Right lung (tissue), 10 donors: ENCODE measurements at places on chromosomes 7 and 10. TPM values are rescaled to one million over a fixed set of nuclear protein-coding genes. Genes with fewer than 3 reads are reported as not detected.

GRCh38 chr10:7432884-7433726 is 22.3 kb upstream of the SFMBT2 start:
- DNase-seq = no peak

The MAP3K8 gene
- polyA plus RNA-seq = 12.0 TPM

DNA sequence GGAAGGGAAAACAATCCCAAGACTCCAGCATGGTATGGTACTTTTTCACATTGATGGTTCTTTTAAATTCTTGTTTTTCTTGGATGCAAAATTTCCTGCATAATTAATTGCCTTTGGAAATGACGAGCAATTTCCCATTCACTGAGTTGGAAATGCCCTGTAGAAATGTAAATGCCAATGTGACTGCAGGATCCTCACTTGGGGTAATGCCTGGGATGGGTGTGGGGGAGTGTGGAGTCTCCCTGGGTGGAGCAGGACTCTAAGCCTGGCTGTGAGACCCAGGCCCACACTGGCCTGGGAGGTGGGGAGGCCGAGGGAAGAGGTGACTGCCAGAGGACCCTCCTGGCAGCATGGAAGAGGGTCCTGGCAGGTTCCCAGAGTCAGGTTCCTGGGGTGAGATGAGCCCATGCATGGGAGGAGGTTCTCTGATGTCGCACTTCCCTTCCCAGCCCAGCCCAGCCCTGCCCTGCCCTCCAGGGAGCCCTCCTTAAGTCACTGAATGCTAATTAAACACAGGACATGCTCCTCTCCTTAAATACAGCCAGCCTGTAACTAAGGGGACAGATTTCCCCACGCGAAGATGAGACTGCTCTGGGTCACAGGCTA is 157.9 kb downstream of the GFRA1 start:
- DNase-seq = no peak

The LSM5 gene
- 82.8 TPM for polyA plus RNA-seq

The ZC3HAV1 gene
- 24.0 TPM for polyA plus RNA-seq

- DNase-seq = no peak
These were observed 380.4 kb upstream of the SORCS1 start for GRCh38 chr10:107544706-107545520.

The BEND7 gene
- 19.1 TPM for polyA plus RNA-seq

The NME8 gene
- polyA plus RNA-seq = not detected

The ANKRD1 gene
- polyA plus RNA-seq = 0.78 TPM

The SEC31B gene
- 26.5 TPM for polyA plus RNA-seq

- DNase-seq = no peak
These were observed 118.9 kb downstream of the PRPF18 start for GRCh38 chr10:13705526-13706174.

- DNase-seq = no peak
These were observed 12.3 kb upstream of the SNX10 start for GRCh38 chr7:26279405-26279804.

The AKR1C8 gene
- not detected for polyA plus RNA-seq

The SMIM30 gene
- 76.4 TPM for polyA plus RNA-seq

- DNase-seq = no peak
These were observed 182.4 kb downstream of the CCDC3 start for GRCh38 chr10:12819071-12819470.

The COBL gene
- polyA plus RNA-seq = 6.3 TPM

DNA sequence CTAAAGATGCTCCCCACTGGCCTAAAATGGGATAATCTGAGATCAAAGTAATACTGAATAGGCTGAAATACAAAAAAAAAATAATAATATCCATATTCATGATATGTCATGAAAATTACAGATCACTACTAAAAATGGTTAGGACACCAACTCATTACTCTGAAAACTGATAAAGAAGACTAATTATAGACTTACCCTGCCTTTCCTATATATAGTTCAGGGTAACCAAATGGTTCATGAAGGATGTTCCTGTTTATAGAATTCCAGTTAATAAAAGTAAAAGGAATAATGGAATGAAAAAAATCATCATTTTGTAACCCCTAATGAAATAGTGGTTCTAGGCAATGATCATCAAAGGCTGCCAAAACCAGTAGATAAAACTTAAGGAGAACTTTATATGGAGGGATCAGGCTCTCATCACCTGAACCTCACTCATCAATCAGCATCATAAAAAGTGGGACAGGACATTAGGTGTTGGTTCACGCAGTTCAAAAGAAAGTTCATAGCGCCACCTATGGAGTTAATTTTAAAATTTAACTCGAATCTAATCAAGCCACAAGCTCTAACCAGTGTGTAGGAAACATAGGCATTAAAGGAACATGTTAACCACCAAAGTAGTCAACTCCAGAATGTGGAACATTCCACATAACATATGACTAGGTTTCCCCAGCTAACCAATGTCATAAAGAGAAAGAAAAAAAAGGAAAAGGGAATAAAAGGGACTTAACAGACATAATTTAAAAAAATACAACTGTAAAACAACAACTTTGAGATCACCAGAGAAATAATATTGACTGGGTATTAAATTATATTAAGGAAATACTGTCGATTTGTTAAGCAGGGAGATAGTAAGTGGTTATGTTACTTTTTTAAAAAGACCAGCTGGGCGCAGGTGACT is 35.7 kb downstream of the P4HA1 start:
- DNase-seq = no peak
